ENCODE measurements at places on chromosomes 11 and 22.

DNA sequence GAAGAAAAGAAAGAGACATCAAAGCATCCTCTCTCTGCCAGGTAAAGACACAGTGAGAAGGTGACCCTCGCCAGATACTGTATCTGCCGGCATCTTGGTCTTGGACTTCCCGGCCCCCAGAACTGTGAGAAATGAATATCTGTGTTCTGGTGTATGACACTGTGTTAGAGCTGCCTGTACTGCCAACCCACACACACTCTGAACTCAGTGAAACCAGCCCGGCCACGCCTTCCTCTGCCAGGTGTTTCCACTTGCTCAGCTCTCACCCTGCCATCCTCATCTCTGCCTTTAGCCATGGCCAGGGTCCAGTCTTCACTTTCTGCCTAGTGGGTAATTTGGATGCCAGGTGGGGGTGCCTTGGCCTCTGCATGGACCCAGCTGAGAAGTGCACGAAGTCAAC lies 24.0 kb downstream of the CBX7 start:
- ATAC-seq = peak; percentile 32

- ATAC-seq = no peak
Measured at GRCh38 chr22:40193429-40194421, 16.0 kb downstream of the TNRC6B start.

- no peak for ATAC-seq
Measured at GRCh38 chr11:31805037-31805628, 6.0 kb downstream of the PAX6 start.

- no peak for ATAC-seq
Measured at GRCh38 chr22:47593911-47594311, 831.5 kb downstream of the TBC1D22A start.

DNA sequence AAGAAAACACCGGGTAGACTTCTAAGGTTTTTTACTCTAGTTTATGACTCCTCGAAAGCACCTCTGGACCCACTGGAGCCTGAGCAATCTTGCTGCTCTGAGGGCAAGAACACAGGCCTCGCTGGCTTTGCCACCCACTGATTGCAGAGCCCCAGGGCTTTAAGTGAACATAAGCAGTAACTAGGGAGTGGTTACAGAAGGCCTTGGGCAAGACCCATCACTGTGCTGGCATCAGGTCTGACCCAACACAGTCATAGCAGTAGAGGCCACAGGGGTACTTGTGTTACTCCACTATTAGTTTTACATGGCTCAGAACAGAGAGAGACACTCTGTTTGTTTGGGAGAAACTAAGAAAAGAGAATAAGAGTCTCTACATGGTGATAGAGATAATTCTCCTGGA lies 684.5 kb downstream of the FAM181B start:
- ATAC-seq = no peak

- ATAC-seq = no peak
Measured at GRCh38 chr11:2149460-2149859, 10.3 kb upstream of the IGF2 start.

- no peak for ATAC-seq
Measured at GRCh38 chr22:47474464-47474863, 712.0 kb downstream of the TBC1D22A start.

DNA sequence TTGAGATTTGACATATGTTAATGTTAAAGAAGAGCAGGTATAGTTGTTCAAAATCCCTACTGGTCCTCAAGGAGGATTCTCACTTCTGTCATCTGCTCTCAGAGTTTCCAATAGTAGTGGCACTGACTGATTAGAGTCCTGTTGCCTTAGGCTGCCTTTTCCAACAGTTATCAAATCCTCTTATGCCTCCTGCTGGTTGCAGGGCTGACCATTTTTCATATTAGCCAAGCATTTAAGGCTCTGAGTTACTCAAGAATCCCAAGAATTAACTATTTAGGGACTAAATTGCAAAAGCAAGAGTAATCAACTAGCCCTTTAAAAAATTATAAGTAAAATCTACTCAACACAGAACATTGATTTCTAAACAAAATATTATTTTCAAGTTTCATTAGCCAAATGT lies 212.0 kb upstream of the CHORDC1 start:
- no peak for ATAC-seq

Measured in activated CD4-positive, CD25-positive, alpha-beta regulatory T cell treated with anti-CD3 and anti-CD28 coated beads, Interleukin-2, amount 50 U/mL, for 24 hours (primary cell).